HT-29 (cell line): ENCODE measurements at places on chromosomes 7 and 10.

DNA sequence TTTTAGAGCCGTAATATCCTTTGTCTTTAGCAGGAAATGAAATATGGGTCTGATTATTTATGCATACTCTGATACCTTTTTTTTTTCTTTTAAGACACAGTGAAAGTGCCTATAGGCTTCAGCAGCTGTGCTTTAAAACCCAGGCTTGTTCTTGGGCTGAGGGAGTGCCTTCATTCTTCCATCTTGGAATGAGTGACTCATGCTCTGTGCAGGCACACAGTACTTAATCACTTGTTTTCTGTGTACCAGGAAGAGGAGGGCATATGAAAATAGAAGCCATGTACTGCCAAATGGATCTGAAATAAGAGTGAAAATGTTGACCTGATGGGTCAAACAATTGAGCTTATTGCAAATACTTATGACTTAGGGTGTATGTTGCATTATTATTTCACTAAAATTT, 12.0 kb downstream of the INPP5F start:
- DNase-seq = peak; percentile 67

GRCh38 chr10:112678581-112678980, 231.6 kb downstream of the VTI1A start:
- DNase-seq = no peak

DNA sequence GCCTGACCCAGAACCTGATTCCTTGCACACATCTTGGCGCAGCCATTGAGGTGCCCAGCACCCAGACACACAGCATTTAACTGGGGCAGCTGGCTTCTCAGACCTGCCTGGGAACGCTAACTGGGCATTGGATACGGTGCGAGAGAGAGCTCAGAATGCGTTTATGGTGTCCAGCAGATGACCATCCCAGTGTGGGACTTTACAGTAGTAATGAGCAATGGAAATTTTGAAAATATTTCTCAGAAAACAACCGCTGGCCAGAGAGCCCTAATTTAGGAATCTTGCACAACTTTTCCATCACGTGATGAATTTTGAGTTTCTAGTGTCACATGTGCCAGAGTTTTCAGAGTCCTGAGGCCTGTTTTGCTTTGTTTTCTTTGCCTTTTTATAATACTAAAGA, 78.2 kb upstream of the SEC61G start:
- DNase-seq = no peak

DNA sequence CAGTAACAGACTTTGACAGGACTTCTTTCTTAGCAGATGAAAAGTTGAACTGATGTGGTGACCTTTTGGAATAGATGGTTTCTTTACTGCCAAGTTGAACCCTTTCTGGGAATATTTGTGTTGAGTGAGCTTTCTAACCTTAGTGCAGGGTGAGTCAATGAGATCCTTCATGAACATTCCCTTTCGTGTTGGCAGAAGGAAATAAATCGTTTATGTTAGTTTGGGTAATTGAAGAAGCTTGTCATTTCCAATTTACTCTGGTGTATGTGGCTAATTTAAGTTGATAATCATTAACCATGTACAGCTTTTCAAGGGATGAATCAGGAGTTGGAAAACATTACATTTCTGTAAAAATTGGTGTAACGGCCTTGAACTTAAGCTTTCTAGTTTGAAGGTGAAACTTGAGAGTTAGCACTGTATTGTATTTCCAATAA, 43.4 kb downstream of the PTTG1IP2 start:
- no peak for DNase-seq

DNA sequence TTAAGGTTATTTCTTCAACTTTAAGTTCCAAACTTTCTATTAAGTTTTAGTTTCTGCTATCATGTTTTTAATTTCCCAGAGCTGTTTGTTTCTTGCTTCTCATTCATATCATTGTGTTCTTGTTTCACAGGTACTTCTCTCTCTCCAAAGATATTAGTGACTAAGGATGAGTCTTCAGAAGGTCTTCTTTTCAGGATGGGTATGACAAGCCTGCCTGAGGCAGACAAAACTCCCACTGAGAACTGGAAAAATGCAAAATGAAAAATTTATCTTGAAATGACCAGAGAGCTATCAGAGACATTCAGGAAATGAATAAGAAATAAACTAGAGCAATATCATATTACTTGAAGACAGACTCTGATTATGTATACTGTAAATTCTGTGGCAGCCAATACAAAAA, 110.8 kb upstream of the EGFR start:
- no peak for DNase-seq

- DNase-seq = no peak
These were observed 233.1 kb downstream of the BMPER start for GRCh38 chr7:34138483-34138882.

- no peak for DNase-seq
These were observed 223.0 kb downstream of the ZNF248 start for GRCh38 chr10:37634351-37634880.
